ENCODE measurements at places on chromosomes 2 and 18.

DNA sequence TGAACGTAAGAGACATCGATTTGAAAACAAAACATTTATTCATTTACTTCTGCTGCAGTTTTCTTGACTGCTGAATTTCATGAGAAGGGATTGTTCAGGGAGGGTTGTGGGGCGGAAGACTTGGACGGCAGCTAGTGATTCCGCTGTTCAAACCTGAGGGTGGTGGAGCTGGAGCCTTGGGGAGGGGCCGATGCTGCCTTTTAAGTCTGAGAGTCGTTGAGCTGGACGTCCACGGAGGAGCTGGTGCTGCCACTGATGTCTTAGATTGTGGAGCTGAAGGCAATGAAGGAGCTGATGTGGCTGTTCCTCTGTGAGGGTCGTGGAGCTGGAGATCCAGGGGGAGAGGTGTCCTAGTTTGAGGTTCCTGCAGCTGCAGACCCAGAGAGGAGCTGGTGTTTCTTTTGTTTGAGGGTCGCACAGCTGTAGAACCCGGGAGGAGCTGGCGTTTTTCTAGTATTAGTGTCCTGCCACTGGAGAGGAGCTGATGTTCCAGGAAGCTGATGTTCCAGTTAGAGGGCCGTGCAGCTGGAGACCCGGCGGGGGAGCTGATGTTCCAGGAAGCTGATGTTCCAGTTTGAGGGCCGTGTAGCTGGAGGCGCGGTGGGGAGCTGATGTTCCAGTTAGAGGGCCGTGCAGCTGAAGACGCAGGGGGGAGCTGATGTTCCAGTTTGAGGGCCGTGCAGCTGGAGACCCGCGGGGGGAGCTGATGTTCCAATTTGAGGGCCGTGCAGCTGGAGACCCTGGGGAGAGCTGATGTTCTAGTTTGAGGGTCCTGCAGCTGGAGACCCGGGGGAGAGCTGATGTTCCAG lies 150.9 kb downstream of the RTP5 start:
- no peak for DNase-seq

DNA sequence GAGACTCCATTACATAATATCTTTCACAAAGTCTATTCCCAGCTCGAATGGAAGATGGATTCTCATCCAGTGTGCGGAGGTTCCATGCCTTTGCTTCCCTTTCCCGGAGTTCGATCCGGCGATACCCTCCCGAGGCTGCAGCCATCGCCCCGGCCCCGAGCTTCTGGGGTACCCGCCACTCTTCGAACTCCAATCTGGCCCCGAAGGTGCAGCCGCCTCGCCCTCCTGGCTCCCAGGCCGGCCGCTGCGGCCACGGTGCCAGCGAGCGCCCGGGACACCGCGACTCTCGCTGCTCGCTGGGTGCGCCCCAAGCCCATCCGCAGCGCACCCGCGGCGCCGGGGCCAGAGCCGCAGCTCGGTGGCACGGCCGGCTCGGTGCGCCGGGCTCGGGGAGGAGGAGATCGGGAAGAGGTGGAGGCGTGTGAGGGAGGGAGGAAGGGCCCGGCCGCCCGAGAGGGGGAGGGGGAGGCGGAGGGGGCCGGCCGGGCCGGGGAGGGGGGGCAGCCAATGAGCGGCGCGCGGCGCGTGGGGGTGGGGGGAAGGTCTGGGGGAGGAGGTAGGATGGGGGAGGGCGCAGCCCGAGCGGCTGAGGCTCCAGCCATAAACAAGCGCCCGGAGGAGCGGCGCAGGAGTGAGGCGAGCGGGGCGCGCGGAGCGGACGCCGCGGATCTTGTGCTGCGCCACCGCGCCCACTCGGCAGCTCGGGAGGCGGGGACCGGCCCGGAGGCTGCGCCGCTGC lies at the start of gene CRIM1:
Gene CRIM1, plus strand, starts transcription at position 628 of the 739 bp plus-strand sequence. CDS start 515 bp downstream, outside the sequence.
- no peak for DNase-seq

- no peak for DNase-seq
These were observed 82.6 kb upstream of the HNMT start for GRCh38 chr2:137881711-137882110.

- DNase-seq: no peak
These were observed 54.9 kb upstream of the RBM44 start for GRCh38 chr2:237743561-237744269.

DNA sequence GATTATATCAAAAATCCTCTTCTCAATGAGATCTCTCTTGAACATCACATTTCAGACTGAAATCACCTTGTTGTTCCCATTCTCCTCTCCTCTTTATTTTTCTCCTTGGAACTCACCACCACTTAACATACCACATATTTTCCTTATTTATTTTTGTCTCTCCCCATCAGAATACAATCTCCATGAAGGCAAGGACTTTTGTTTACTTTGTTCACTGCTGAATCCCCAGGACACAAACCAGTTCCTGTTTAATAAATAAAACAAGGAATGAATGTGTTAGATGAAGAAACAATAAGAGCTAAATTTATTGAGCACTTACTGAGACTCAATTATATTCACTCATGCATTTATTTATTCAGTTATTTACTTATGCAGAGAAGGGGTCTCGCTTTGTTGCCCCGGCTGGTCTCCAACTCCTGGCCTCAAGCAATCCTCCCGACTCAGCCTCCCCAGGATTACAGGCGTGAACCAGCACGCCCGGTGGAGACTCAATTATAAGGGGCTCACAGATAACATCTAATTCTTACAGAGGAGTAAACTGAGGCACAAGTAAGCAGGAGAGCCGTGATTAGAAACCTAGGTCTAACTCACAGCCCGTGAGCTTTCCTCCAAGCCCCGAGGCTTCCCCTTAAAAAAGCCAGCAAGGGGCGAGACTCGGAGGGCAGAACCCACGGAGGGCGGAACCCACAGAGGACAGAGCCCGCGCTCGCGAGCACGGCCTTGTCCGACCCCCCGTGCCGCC lies 616 bp upstream of the TAF1B start:
- no peak for DNase-seq

GRCh38 chr2:9644021-9644420 lies 13.2 kb upstream of the YWHAQ start:
- DNase-seq: no peak

GRCh38 chr2:217785544-217786045 lies 217.2 kb downstream of the TNS1 start:
- peak; percentile 56 for DNase-seq

- DNase-seq: no peak
These were observed 3.5 kb downstream of the MAP3K20 start for GRCh38 chr2:173079141-173079540.

DNA sequence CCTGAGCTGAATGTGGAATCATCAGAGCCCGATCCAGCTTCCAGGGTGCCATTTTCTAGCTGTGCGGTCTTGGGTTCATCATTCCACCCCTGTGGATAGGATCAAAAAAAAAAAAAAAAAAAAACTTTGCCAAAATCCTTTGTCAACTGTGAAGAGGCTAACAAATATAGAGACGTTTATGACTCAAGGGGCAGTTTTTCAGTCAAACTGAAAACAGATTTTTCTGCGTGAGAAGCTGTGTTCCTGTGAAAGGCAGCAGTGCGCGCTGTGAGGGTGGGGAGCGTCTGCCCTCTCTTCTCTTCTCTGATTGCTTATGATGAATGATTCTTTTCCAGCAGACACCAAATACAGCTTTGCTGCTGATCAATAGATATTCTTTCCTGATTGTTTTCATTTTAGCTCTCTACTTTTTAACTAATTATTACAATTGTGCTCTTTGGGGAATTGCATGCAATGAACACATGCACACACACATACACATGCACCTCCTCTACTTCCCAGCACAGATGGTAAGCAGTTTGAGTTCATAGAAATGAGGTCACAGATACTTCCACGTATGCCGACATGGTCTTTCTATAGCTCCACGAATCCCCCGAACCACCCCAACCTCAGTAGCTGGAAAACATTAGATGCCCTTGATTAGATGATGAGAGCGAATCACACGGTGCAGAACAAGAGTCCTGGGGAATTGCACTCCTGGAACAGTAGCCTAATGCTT lies 175.4 kb downstream of the NRP2 start:
- no peak for DNase-seq

- DNase-seq: peak; percentile 52
These were observed 67.2 kb downstream of the MBP start for GRCh38 chr18:77065221-77065981.

GRCh38 chr2:216572582-216573578 lies 60.3 kb upstream of the IGFBP2 start:
- no peak for DNase-seq

- DNase-seq: no peak
These were observed 66.2 kb downstream of the LPIN1 start for GRCh38 chr2:11812466-11813248.

GRCh38 chr2:33925311-33925710 lies 326.2 kb upstream of the FAM98A start:
- DNase-seq: no peak

- DNase-seq: no peak
These were observed 48.0 kb downstream of the CDC42EP3 start for GRCh38 chr2:37623406-37623805.

DNA sequence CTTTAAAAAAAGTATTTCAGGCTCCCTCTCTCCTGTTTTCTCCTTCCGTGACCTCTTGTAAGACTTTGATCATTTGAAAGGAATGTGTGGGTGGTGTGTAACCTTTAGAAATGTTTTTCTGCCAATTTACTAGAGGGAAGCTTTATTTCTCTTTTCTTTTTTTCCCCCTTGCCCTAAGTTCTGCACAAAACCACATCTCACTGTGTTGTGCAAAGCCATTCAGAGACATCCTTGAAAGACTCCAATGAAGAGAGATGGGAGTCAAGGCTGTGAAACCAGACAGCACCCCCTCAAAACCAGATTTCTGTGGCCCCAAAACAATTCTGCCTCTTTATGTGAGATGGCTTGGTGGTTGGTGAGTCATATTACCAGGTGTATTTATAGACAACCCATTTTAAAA lies 184.6 kb upstream of the ERBB4 start:
- no peak for DNase-seq

GRCh38 chr2:140128909-140129308 lies 1348.7 kb upstream of the NXPH2 start:
- DNase-seq: no peak

GRCh38 chr2:40332191-40332826 lies 119.6 kb downstream of the SLC8A1 start:
- DNase-seq: no peak

DNA sequence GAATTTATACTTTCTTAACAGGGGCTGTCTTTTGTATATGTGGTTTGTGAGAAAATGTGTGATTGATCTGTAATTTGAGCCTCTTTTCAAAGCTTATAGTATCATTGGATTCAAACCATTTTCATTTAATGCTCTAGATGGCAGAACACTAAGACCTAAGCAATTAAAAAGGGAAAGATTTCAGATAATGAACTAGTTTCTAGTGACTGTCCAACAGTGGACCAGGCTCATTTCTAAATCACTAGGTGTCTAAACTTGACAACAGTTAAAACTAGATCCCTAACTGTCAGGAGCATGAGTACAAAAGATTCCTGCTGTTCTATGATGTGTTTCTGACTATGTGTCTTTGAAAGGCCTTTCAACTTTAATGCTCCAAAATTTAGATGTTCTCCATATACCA lies 54.6 kb downstream of the ANKRD44 start:
- DNase-seq: peak; percentile 47

DNA sequence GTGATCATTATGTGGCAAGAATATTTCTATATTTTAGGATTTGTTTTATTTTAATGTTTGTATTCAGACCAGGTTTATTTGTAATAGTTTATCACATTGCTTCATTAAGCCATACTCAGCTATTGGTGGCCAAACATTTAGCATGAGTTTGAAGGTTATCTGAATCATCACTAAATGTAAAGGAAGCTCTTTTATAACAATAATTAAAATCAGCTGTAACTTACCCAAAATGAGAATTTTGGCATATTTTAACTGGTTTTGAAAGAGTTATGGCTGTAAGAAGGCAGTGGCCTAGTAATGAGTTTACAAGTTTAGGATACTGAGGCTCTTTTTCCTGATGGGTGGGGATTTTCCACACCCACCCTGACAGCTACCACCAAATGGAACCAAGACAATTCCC lies 177.8 kb downstream of the EN1 start:
- no peak for DNase-seq

DNA sequence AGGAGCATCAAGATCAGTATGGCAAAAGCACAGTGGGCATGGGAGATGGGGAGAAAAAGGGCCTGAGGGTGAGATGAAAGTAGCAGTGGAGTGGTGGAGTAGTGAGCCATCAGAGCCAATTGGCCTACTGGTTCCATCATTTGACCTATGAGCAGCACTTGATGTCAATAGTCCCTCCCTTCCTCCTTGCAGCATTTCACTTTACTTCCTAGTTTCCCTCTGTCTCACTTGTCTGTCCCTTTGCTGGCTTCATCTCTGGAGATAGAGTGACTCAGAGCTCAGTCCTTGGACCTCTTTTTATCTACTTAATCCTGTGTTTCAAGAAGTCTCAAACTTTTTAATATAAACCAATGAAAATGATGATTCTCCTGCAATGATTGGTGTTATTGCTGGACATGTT lies 32.1 kb downstream of the FBXO48 start:
- DNase-seq: no peak

- DNase-seq: no peak
These were observed 13.2 kb downstream of the SLC66A3 start for GRCh38 chr2:11168488-11168887.

DNA sequence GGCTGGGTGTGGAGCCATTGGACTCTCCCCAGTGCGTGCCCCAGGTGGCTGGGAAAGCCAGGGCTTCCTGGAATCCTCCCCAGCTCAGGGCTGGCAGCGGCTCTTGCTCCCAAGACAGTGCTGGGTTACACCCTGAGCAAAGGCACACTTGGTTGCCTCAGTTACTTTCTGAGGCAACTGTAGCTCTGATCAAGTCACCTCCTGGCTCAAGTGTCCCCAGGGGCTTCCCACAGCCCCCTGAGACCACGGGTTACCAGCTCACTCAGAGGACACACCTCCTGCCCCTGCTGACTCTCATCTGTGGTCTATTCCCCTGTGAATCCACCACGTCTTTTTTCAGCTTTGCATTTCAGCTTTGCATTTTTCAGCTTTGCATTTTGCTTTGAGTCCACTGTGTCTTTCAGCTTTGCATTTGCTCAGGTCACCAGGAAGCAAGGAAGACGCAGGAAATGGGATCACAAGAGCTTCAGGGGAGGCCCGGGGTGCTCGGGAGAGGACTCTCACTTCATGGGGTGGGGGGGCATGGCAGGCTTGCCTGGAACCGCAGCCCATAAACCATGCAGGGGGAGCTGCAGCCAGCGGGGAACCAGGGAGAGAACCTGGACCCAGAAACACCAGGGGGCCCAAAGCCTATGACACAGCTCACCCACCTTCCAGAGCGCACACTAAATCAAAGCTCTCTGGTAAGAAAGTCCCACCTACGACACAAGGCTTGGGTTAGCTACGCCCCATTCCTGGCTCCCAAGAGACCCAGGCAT lies 138.0 kb upstream of the ASB18 start:
- DNase-seq: no peak

DNA sequence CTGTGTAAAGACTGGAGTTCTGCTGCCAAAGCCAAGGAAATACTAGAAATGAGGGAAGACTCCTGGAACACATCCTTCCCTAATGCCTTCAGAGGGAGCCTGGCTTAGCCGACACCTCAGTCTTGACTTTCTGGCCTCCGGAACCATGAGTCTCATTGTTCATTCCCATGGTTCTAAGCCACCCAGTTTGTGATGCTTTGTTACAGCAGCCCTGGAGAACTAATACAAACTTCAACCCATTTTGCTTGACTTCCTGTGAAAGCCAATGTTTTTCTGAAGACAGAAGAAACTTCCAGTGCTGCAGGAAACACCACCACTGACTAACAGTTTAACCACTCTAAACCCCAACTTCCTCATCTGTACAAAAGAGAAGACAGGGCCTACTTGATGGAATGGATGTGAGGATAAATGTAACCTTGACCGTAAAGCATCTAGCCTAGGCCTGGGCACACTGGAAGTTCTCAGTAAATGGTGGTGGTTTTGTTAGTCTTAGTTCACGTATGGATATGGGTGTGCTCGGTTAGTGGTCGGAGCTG lies 85.9 kb upstream of the RFX8 start:
- peak; percentile 53 for DNase-seq

Measured in KG1 (cell line).